Thoracic aorta endothelial cell (primary cell): ENCODE measurements at places on chromosomes 7 and 10. TPM values are rescaled to one million over a fixed set of nuclear protein-coding genes. Genes with fewer than 3 reads are reported as not detected.

Gene UPK3BL2
- 0.80 and 3.7 TPM in 2 replicates for total RNA-seq

Gene DYDC2
- not detected in 2 replicates for total RNA-seq

Gene SUPV3L1
- total RNA-seq: 30.4 and 34.0 TPM in 2 replicates

Gene CLDN15
- total RNA-seq: 3.3 and 4.6 TPM in 2 replicates

Gene NUTM2E
- not detected in 2 replicates for total RNA-seq
